Stomach (tissue), 19 donors: ENCODE measurements at places on chromosomes 12 and 14.

DNA sequence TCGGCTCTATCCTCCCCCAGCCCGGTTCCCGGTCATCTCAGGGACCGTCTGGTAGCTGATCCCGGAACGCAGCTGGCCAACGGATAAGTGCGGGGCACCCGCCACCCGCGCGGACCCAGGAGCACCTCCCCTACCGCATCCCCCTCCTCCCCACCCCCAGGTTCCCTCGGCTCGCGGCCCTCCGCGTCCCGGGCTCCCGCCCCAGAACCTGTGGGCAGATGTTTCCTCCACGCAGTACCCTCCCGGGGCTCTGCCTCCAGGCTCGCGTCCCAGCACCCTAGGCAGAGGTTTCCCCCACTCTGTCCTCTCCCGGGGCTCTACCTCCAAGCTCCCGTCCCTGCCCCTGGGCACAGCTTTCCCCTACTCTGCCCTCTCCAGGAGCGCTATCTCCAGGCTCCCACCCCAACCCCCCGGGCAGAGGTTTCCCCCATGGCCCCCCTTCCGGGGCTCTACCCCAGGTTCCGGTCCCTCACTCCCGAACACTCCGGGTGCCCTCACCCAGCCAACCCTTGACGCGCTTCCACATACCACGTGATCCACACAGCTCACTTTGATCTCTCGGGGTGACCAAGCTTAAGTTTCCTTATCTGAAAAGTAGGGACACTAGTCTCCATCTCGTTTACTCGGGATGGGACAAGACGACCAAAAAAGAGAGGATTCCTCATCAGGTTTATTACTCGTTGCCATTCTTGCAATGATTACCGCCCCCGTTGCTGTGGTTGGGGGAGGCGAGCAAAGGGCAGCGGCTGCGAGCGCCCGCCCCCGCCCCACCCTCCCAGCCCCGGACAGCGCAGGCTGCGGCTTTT, at the start of gene CCDC38:
TSS of gene CCDC38 (minus strand) at position 91 of the 806 bp plus-strand sequence. CDS start 6,105 bp downstream, outside the sequence.
- peak; percentile 72 for DNase-seq

- DNase-seq = no peak
Measured at GRCh38 chr12:64903479-64904152, 79.2 kb downstream of the TBC1D30 start.

DNA sequence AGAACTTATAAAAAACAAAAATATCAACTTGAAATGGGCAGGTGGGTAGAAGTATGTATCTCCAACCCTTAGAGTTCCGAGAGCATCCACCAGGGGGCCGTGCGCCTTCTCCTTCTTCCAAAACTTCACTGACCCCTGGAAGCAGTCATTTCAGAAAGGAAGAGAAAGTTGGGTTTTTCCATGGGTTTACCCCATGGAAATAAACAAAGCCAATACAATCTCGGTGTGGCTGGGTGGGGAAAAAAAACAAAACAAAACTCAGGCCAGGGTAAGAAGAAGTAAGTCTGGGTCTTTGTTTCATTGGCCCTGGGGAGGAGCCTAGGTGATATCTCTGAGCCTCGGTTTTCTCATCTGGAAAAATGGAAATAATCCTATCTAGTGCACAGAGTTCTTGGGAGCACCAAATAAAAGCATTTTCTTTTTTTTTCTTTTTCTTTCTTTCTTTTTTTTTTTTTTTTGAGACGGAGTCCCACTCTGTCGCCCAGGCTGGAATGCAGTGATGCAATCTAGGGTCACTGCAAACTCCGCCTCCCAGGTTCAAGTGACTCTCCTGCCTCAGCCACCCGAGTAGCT, 33.6 kb upstream of the HNF1A start:
- peak; percentile 74 for DNase-seq

GRCh38 chr12:13288501-13288900, 92.0 kb downstream of the EMP1 start:
- DNase-seq = no peak

DNA sequence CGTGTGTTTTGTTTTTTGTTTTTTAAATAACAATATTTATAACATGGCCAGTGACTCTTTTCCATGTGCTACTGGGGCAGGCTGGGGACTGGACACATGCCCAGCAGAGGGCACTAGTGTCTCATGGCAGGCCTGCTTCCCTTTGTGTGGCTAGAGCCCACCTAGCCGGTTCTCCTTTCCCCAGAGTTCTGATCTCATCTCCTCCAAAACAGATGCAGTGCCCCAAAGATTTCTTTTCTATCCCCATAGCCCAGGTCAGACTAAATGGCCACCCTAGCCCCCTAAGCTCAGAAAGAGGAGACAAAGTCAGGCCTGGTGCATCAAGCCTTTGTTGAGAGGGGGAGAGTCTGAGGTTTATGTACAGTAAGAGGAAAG, 21.2 kb downstream of the PRPF40B start:
- DNase-seq = peak; percentile 79

GRCh38 chr12:92141591-92142121, 4.0 kb downstream of the BTG1 start:
- DNase-seq = peak; percentile 72

- DNase-seq = no peak
Measured at GRCh38 chr14:51776102-51776894, 84.1 kb upstream of the GNG2 start.

DNA sequence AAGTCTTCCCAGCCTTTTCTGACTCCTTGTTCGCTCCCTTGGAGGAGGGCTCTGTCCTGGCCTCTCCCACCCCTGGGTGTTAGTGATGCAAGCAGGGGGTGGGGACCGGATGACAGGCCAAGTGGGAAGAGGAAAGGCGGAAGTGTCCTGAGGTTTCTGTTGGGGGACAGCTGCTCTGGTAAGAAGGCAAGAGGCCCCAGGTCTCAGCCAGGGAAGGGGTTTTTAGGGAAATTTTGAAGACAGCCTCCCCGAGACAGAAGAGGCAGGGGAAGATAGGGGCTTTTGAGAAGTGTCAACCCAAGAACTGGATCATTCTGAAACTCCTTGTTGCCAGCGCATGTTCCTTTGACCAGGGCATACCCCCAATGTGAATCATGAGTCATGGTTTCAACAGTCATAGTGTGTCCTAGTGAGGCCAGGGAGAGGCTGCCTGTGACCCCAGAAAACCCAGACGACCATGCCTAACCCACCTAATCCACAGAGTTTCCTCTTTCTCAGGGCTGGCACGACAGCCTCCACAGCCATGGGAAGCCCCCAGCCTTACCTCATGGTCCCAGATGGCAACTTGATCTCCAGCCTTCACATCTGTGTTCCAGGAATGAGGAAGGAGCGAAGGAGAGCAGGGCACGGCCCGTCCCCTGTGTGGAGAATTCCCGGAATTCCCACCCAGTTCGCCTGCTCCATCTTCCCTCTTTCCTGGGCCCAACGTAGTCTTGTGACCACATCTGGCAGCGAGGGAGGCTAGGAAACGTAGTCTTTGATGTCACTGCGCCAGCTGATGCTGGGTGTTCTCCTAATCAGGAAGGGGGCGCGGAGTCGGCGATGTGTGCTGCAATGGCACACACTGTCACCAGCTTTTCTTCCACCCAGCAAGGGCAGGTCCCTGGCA, 4.9 kb upstream of the GPR132 start:
- DNase-seq = peak; percentile 54
